H9 (cell line): ENCODE measurements at places on chromosomes 6 and 20. TPM values are rescaled to one million over a fixed set of nuclear protein-coding genes. Genes with fewer than 3 reads are reported as not detected.

DNA sequence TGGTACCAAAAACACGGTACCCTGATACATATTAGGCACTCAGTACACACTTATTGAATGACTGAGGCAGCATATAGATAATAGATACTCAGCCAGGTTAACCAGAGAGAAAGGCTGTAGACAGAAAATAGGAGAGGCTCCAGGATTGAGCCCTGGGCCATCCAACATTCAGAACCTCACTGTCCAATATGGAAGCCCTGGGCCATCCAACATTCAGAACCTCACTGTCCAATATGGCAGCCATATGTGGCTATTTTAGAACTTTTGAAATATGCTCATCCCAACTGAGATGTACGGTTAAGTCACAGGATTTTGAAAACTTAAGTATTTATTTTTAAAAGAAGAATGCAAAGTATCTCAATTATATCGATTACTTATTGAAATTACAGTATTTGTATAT lies 142.5 kb upstream of the ID4 start:
- no peak for DNase-seq

DNA sequence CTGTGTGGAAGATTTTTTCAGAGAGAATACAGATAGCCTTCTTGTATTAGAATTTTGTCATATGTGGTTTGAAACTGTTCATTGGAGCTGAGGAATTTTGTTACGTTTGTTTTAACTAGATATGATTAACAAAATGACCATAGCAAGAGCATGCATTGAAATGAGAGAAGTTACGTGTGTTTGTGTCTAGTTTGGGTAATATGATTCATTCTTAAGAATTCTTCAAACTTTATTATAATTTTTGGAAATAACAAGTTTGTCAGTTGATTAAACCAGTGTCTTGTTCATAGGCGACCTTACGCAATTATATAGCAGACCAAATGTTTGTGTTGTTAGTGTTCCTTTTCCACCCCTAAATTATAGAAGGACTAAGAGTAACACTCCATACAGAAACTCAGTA lies 5.5 kb downstream of the GMNN start:
- DNase-seq, result no peak

The HEBP2 gene
- 57.0 and 57.8 TPM in 2 replicates for total RNA-seq

GRCh38 chr6:34072727-34073126 lies 73.2 kb downstream of the GRM4 start:
- DNase-seq, result no peak

The SNPH gene
- 1.8 TPM in 2 replicates for total RNA-seq

DNA sequence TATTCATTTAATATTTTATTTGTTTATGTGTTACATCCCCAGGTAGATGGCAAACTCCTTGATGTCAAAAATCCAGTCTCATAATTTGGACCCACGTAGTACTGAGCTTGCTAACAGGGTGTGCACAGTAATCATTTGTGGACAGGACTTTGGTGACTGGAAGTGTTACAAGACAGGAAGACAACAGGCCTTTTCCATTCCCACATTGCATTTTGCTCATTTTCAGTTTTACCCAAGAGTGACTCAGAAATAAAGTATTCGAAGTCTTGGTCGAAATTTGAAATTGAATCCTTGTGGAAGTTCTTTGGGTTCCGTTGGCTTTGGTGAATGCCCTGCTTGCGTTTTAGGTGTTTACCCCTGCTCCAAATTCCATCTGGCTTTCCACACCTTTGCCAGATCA lies 63.0 kb upstream of the THBS2 start:
- DNase-seq, result no peak
